ENCODE measurements at places on chromosomes 12 and 14. TPM values are rescaled to one million over a fixed set of nuclear protein-coding genes. Genes with fewer than 3 reads are reported as not detected.

ANO6 gene
- 127 TPM for total RNA-seq

PLEKHH1 gene
- 1.1 TPM for total RNA-seq

A2M gene
- total RNA-seq, result 3.0 TPM

NPAS3 gene
- 0.13 TPM for total RNA-seq

CLEC9A gene
- total RNA-seq, result not detected

SLC25A47 gene
- not detected for total RNA-seq

PTPRQ gene
- under 0.01 TPM for total RNA-seq

Measured in thoracic aorta endothelial cell (primary cell).